ENCODE measurements at places on chromosomes 2 and 18.

- no peak for DNase-seq
Measured at GRCh38 chr2:64799592-64800252, 146.0 kb upstream of the SERTAD2 start.

DNA sequence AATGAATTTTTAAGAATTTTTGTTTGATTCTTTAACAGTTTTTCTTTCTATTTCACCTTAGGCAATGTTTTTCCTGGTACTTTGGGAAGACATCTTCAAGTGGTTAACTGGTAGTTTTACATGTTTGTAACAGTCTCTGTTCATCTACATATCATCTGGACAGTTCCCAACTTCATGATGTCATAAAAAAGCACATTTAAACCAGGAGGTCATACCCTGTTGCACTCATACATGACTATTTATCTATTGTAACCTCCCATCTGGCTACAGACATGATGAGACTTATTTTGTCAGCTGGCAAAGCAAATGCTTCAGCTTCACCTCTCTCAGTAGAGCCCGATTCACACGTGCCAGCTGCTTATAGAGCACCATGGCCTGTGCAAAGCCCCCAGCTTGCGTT, 99.8 kb upstream of the YPEL5 start:
- DNase-seq: no peak

- DNase-seq: no peak
Measured at GRCh38 chr2:159613091-159613490, 3.3 kb downstream of the BAZ2B start.

DNA sequence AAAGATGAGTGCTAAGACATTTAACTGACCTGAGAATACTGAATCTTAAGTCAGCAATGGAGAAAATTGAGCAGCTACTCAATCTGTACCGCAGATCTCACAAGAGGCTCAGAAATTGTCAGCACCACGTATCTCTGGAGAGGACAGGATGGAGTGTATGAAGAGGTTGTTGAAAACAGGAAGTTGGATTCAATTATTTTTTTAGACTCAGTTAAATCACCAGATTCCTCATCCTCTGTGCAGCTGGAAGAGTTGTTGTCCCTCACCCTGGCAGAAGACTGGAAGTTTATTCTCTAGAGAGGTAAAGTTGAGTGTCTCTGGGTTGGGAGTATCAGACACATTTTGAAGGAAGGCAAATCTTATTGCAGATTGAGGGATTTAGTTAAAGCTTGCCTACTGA, 114.9 kb upstream of the NT5C1B start:
- DNase-seq: no peak

GRCh38 chr2:118986738-118987137, 44.7 kb downstream of the MARCO start:
- DNase-seq: no peak

DNA sequence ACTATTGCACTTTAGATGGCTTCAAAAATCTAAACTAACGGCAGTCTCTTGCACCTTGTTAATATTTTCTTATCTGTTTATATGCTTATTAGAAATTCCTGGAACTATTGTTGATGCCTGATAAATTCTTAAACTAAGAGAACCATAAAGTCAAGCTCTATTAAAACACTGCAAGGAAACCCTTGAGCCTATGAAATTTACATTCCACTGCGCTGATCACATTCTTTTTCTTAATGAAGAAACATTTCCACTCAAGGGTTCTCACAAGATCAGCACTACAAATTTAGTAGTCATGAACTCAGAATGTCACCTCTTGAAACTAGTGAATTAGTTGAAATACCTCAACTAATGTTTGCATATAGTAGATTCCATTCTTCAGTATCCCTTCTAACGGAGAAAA, 331.8 kb upstream of the SLC8A1 start:
- DNase-seq: no peak

GRCh38 chr2:47688561-47688960, 94.4 kb upstream of the MSH6 start:
- DNase-seq: no peak

- peak; percentile 53 for DNase-seq
Measured at GRCh38 chr2:127398239-127398590, 10.4 kb upstream of the MAP3K2 start.
